ENCODE measurements at places on chromosomes 4 and X.

DNA sequence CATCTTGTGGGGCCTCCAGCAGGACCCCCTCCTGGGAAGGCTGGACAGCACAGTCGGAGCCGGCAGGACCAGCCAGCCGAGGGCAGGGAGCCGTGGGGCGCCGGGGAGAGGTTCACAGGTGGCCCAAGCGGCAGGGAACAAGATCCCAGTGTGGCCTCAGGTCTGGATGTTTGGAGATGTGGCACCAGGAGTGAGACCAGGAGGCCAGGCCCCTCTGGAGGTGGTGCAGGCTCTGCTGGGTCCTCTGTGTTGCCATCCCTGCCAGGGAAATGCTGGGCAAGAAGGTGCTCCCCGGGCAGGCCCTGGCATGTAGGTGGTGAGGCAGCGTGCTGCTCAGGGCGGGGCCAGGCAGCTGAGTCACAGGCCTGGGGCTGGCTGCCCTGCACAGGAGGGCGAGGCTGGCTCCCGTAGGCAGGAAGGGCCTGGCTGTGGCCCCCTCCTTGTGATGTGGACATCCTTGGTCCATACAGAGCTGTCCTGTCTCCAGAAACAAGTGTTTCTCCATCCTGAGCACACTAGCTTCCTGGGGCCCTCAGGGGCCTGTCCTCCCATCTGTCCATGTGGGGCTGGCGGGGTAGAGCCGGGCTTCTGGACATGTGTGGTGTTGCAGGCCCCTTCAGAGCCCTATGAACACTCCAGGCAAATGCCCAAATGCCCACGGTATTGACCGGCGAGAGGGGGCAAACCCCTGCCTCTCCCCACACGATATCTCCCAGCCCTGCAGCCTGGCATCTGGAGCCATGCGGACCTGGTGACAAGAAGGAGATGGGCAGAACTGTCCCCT lies 4.8 kb upstream of the HGFAC start:
- DNase-seq = no peak

GRCh38 chr4:105194328-105195231 lies 47.9 kb downstream of the TET2 start:
- DNase-seq = peak; percentile 28

- DNase-seq = no peak
These were observed 11.9 kb downstream of the TNMD start for GRCh38 chrX:100596601-100597000.

DNA sequence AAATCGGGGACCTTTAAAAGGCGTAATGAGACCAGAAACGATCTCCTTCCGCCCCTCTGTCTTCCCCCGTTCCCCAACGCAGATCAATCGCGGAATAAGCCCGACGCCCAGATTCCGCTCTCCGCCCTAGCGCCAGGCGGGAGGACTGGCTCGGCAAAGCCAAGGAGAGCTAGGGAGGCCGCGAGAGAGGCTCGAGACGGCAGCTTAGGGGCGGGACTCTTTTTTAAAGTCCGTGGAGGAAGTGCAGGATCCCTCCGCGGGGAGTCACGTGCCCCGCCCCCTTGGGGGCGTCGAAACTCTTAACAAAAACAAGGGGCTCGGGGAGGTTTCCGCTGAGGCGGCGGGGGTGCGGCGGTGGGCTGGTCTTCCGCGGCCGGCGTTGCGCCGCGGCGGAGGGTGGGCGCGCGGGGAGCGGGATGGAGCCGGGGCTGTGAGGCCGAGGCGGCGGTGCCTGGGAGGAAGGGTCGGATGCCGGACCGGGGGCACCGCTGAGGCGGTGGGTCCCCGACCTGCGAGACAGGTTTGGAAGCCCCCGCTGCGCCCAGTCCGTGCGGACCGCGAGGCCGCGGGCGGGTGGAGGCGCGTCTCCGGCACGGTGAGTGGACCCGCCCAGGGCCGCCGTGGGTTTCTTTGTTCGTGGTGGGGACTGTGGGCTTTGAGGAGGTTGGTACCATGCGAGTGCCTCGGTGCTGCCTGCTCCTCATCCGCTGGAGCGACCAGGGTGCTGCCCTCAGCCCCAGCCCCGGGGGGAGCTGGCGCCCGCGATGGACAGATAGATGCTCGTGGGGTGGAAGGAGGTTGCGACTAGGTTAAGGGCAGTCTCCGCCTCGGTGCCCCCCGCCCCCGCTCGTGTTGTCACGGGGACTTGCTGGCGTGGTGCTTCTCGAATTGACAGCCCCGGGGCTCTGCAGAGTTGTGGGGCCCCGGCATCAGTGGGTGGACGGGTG lies at the start of gene CCNG2:
Gene CCNG2 (plus strand): TSS at position 296 of the 947 bp plus-strand sequence. CDS start 1,326 bp downstream, outside the sequence.
- peak; percentile 82 for DNase-seq

- no peak for DNase-seq
These were observed 59.5 kb upstream of the FGF13 start for GRCh38 chrX:138771047-138771446.

DNA sequence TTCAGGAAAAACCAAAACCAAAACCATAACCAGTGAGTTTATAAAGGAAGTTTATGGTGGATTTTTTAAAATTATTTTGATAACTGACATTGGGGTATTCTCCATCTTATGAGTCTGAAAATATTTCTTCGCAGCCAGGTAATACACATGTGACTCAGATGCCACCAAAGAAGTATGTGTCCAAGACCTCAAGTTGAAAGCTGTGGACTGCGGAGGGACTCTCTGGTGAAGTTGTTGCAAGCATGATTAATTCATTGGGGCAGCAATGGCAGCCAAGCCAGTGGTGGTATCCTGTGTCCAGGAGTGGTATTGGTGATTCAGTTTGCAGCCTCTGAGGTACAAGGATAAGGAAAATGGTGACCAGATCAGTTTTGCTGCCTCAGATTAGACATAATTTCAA lies 14.0 kb upstream of the ADH5 start:
- no peak for DNase-seq

DNA sequence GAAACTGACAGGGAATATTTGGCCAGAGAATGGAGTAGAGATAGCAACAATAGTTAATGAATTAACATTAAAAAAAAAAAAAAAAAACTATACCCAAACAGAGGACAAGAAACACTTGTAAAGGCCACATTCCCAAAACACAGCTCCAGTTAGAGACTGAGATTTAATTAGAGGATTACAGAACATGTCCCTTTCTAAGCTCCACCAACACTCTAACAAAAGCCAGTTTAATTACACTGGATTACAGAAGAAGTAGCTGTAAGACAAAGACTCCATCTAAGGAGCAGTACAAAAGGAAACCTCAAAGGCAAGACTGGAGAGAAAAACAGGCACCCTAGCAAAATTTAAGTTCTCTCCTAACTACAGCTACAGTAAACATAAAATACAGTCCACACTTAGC lies 1247.7 kb upstream of the AGA start:
- no peak for DNase-seq

GRCh38 chr4:25884031-25884782 lies 21.4 kb upstream of the SEL1L3 start:
- no peak for DNase-seq

- DNase-seq = no peak
These were observed 30.6 kb upstream of the STIM2 start for GRCh38 chr4:26830033-26830432.

DNA sequence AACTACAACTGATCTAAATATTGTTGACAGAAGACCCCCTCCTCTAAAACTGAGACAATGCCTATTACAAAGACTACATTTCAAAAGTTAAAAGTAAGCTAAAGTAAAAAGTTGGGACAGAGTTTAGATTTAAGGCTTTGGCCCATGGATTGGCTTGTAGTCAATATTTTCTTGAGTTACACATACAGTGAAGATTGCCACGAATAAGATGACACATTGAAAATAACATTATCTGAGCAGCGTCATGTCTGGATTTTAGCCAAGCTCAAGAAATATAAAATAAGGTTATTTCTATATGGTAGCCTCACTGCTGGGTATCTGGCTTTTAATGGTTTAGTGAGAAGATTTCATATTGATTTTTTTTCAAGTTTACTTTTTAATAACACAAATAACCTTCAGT lies 266.2 kb upstream of the LDB2 start:
- DNase-seq = no peak

GRCh38 chr4:59869559-59869958 lies 1330.6 kb upstream of the ADGRL3 start:
- DNase-seq = no peak

DNA sequence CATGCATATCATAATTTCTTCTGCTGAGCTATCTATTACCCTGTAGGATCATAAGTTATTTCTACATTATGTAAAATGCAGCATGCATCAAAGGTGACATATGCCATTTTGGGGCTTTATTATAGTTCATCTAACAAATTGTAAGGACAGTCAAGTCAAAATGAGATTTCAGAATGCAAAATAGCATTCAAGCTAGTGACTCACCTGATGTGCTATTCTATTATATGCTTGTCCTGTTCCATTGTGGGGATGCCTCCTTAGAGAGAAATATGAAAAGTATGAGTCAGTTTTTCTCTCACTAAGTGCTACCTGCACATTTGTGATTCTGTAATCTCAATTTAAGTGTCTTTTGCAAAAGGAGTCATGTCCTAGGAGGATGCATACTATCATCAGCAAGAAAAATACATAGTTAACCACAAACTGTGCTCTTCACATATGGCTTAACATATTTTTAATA lies 647.0 kb upstream of the PCDH10 start:
- DNase-seq = no peak

- peak; percentile 25 for DNase-seq
These were observed 27.4 kb upstream of the CAMK2D start for GRCh38 chr4:113788888-113789287.

- no peak for DNase-seq
These were observed 426.7 kb upstream of the ARX start for GRCh38 chrX:25442499-25442898.

- DNase-seq = no peak
These were observed 108.8 kb downstream of the NHSL2 start for GRCh38 chrX:72019487-72019886.

- no peak for DNase-seq
These were observed 49.3 kb downstream of the KDR start for GRCh38 chr4:55075823-55076716.

DNA sequence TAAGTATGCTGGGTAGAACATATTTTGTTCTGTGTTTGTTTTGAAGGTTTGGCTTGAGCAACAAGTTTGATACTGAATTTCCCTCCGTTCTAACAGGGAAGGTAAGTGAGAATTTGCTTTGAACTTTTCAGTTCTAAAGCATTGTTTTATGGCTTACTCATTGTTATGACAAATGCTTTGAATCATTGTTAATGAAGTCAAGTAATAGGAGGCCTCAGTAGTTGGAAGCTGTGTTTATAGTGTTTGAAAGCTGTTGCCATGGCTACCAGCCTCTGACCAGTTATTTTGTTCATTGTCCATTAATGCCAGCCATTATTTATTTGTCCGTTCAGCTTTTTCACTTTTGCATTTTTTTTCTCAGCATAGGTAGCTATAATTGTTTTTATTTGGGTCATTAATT lies 14.4 kb downstream of the CHIC1 start:
- no peak for DNase-seq

All from GM20000 (cell line).